NK-92 treated with Interleukin-12 subunit alpha and Interleukin-12 subunit beta, amount 100 ng/mL, for 24 hours (cell line): ENCODE measurements at places on chromosomes 3 and 15.

GRCh38 chr3:141441381-141442364, 45.2 kb upstream of the RASA2 start:
- DNase-seq = peak; percentile 23

- no peak for DNase-seq
Observed at GRCh38 chr3:124401843-124402242, 328.4 kb upstream of the UMPS start.

DNA sequence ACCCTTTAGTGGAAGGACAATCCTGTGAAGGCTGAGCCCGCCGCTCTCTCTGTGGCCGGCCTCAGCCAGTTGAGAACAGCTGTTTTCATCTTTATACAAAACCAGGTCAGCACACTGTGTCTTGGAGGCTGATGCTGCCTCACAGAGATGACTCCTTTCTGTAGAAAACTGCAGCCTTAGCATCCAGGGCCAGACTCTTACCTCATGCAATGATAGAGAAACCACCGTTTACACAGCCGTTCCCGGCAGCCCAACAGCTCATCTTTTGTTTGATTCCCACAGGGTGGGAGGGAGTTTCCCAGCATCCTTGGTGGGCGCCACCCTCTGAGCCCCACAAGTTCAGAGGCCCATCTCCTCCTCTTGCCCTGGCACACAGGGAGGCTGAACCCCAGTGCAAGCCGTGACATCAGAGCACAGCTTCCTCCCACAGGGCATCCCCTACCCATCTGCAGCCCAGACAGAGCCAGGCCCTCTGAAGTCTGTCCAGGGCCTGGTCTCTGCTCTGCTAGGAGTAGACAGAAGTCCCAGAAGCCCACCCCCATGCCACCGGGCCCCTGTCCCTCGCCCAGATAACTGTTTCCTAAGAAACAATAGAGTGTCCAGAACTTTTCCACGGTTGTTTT, 105.0 kb downstream of the LRRK1 start:
- no peak for DNase-seq

DNA sequence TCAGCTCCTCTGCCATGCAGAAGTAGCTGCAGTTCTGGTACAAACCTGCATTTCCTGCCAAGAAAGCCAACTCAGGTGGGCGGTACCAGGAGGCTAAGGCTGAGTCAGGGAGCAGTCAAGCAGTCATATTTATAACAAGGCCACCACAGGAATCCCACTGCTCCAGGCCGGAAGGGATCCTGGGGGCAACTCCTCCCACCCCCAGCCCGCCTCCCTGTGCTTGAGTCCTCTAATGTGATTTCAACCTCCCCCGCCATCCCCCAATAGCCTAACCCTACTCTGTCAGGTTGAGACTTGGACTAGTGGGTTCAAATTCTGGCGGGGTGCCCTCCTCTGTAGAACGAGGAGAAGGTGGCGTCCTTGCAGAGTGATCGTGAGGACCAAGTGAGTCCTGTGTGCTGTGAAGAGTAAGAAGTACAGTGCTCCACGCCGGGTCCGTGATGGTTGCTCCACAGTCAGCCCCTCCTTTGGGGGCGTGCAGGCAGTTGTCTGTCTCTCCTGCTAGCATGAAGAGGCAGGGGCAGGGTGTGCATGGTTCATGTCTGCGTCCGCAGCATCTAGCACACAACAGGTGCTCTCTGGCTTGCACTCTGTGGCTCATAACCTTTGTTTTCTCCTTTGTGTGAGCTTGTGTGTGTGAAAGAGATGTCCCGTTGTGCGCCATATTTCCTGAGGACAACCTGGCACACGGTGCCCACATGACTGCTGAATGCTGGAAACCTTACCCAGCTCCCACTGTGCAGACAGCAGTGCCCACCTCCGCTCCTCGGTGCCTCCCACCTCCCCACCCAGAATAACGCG, 78.3 kb downstream of the SMAD6 start:
- DNase-seq = no peak

GRCh38 chr15:51198701-51199232, 104.1 kb upstream of the TNFAIP8L3 start:
- no peak for DNase-seq

DNA sequence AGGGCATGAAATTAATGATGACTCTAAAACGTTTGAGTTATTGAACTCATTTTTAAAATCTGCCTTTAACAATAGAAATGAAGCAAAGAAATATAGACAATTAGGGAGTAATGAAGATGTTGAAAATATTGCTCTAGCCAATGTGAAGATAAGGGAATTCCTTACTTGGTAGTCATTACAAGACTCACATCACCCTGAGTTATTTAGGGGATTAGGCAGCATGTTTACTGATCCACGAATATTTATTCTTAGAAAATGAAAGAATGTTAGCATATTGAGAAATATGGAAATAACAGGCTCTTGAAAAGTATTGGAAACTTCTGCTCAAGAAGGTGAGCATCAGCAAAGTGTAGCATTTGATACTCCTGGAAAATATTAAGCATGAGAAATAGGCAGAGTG, 398.1 kb upstream of the ARPP21 start:
- no peak for DNase-seq

GRCh38 chr3:43038010-43038409, 58.9 kb downstream of the GASK1A start:
- DNase-seq = no peak

GRCh38 chr15:27939246-27939645, 159.9 kb downstream of the OCA2 start:
- no peak for DNase-seq

GRCh38 chr15:37031198-37031597, 69.2 kb downstream of the MEIS2 start:
- no peak for DNase-seq

GRCh38 chr15:81087066-81087465, 47.0 kb upstream of the CFAP161 start:
- no peak for DNase-seq
